Right ventricle myocardium superior (tissue), 1 donor: ENCODE measurements at places on chromosomes 7 and 10. TPM values are rescaled to one million over a fixed set of nuclear protein-coding genes. Genes with fewer than 3 reads are reported as not detected.

GPR37 gene
- not detected for total RNA-seq

LARP4B gene
- 59.9 TPM for total RNA-seq

FGFR2 gene
- 0.30 TPM for total RNA-seq

- DNase-seq: no peak
These were observed 207.1 kb upstream of the ETV1 start for GRCh38 chr7:14196555-14196954.

- no peak for DNase-seq
These were observed 20.7 kb downstream of the ZNF107 start for GRCh38 chr7:64686493-64687184.
